ENCODE measurements at places on chromosomes 5 and 9. TPM values are rescaled to one million over a fixed set of nuclear protein-coding genes. Genes with fewer than 3 reads are reported as not detected.

DNA sequence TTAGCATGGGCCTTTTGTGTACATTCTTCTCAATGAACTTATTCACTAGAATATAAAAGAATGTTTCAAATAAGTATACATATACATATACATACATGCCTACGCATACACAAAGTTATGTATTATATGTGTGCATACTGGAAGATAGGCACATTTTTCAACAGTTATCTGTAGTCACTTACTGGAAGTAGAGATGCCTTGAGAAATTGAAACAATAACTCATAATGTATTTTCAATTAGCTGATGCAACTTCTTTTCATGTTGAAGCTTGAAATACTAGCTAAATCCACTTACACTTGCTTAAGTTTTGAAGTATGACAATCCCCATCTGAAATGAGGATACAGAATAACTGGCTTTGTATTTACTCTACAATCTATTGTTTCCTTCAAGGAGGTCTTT is 469.0 kb upstream of the PTGER4 start:
- DNase-seq: no peak

DNA sequence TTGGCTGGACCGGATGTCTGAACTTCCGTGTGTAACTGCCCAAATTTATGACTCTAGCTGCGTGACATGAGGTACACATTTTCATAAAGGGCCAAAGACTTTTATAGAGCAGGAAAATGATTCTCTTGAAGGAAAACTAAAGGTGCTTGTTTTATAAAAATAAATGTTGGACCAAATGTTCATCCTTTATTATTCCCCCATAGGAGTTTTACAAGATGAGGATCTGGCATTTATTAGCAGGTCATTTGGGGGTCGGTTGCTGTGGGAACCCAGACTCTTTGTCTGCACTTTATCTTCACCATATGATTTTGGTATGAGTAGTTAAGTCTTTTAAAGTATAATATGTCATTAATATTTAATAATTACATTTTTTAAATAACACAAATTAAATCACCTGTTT is 571.2 kb downstream of the EFNA5 start:
- DNase-seq: no peak

The TRIM23 gene
- total RNA-seq: 27.5 TPM

The ITGA2 gene
- total RNA-seq: 204 TPM

GRCh38 chr5:3187771-3188425 is 407.7 kb upstream of the IRX1 start:
- DNase-seq: no peak

The GABRB2 gene
- not detected for total RNA-seq

The GRIA1 gene
- total RNA-seq: under 0.01 TPM

- no peak for DNase-seq
Observed at GRCh38 chr9:4642351-4642750, 19.7 kb upstream of the PLPP6 start.

GRCh38 chr9:95981761-95982390 is 106.4 kb downstream of the ERCC6L2 start:
- no peak for DNase-seq

- DNase-seq: no peak
Observed at GRCh38 chr9:107567462-107567861, 77.9 kb upstream of the KLF4 start.

- DNase-seq: no peak
Observed at GRCh38 chr5:139974661-139975060, 68.4 kb downstream of the NRG2 start.

The MAP1B gene
- total RNA-seq: 103 TPM

The SLCO6A1 gene
- not detected for total RNA-seq

DNA sequence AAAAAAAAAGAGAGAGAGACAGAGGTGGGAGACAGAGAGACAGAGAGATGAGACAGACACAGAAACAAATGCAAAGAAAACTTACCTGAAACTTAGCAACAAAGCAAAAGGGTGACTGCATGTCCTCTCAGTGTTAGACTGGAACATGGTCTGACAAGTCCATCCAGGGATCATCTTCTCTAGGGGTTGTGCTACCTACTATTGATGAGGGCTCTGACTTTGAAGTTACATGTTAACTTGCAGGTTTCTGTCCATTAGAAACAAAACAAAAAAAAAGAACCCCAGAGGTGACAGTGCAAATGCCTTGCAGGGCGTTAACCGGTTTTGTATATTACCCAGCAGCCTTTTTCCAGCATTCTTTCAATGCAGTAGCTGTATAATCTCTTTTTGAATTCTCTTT is 13.6 kb upstream of the SPARC start:
- no peak for DNase-seq

- no peak for DNase-seq
Observed at GRCh38 chr5:34005211-34005610, 2.6 kb downstream of the AMACR start.

DNA sequence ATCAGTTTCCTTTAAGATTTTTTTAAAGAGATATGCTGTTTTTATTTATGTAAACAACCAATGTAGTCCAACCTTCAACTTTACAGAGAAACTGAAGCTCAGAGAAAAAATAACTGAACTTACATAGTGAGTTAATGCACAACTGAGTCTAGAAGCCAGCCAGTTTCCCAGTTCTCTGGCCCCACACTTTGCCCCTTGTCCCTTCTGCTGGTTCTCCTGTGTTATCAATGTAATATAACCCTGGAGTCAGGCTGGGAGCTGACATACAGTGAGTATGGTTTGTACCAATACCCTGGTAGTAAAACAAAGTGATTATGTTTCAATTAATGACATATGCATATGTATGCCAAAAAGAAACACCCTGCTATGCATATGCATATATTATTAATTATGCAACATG is 32.2 kb upstream of the GRIA1 start:
- no peak for DNase-seq

- no peak for DNase-seq
Observed at GRCh38 chr5:169384661-169385060, 83.7 kb upstream of the SLIT3 start.

The CTNND2 gene
- total RNA-seq: not detected

DNA sequence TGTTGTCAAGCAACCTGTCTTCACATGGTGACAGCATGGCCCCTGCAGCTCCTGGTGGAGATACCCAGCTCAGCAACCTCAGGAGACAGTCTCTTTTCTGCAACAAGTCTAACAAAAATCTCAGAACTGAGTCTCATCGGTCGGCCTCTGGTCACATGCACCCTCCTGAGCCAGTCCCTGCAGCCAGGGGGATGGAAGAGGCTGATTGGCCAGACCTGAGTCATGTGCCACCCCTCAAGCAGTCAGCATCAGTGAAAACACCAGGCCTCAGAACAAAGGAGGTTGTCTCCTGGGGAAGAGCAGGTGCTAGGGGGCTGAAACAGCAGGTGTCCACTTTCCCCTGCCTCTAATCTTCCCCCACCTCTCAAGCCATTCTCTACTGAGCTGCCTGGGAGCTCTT is 54.4 kb downstream of the SMIM23 start:
- no peak for DNase-seq

The SLC34A1 gene
- not detected for total RNA-seq

- DNase-seq: no peak
Observed at GRCh38 chr9:79880626-79881025, 308.9 kb downstream of the TLE4 start.

All from mammary epithelial cell (primary cell).